ENCODE measurements at places on chromosomes 6 and 20.

DNA sequence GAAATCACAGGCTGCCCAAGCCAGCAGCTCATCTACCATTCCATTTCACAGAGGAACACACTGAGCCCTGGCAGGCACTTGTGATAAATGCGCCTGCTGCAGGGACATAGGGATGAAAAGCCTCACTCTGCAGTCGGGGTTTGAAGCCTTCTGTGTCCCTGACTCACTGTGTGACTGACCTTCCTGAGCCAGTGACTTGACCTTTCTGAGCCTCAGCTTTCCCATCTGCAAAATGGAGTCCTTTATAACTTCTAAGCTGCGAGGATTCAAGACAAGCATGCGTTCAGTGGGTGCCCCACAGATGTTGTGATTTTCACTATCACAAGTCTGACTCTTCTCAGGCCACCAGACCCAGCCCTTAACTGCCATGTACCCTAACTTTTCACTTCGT lies 5.5 kb downstream of the TGM2 start:
- no peak for DNase-seq

GRCh38 chr6:16437984-16438383 lies 199.6 kb downstream of the GMPR start:
- no peak for DNase-seq

DNA sequence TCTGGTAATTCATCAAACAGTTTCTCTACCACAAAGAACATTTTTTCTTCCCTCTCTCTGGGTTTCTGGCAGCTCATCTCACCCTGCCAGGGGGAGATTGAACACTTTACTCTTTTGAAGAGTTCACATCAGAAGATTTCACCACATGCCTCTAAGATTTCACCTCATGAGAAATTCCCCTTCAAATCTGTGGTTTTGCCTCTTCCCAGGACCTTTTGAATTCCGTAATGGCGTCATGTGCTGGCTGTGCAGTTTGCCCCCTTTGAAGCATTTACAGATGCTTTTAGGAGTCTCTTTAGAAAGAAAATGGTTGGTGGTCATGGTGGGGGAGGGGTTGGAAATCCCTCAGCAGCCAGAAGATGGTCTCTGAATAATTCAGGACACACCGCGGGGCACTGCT lies 486.1 kb downstream of the QKI start:
- DNase-seq = no peak

DNA sequence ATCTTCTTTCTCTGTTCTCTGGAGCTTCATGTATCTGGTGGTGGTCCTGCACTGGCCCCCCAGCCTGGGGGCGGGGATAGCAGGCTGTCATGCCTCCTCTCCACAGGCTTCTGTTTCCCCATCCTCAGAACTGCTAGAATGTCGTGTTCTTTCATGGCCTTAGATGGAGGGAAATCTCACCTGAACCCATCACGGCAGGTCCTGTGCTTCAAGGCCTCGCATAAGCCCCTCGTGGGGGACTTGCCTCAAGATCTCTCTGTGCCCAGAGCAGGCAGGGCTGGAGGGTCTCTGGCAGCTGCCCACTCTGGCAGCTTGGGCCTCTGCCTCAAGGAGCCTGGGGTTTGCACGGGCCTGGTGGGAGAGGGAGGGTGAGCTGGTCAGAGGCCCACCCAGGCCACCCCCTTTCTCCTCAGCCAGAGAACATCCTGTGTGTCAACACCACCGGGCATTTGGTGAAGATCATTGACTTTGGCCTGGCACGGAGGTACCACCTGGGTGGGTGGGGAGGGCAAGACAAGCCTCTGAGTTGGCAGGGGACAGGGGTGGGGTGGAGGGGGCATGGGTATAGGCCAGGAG lies 11.3 kb downstream of the MYLK2 start:
- no peak for DNase-seq

- no peak for DNase-seq
Measured at GRCh38 chr6:121426686-121427085, 8.8 kb upstream of the GJA1 start.
